ENCODE measurements at places on chromosomes 7 and 10.

GRCh38 chr7:149027611-149028345 lies 527 bp downstream of the PDIA4 start:
- DNase-seq = peak; percentile 11

DNA sequence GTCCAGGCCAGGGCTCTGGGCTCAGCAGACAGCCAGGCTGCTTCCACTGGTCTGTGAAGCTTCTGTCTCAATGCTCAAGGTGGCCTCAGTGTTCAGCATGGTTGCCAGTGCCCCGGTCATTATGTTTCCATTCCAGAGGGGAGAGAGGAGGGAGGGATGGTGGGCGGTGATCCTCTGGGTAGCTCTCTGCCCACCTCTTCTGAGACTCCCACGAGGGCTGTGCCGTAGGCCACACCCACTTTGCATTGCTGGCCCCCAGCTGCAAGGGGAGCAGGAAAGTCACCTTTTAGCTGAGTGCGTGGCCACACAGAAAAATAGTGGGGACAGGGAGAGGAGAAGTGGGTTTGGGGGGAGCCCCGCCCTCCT lies 42.5 kb downstream of the FOXK1 start:
- no peak for DNase-seq

- DNase-seq = no peak
Observed at GRCh38 chr7:151761231-151761630, 115.7 kb downstream of the PRKAG2 start.

DNA sequence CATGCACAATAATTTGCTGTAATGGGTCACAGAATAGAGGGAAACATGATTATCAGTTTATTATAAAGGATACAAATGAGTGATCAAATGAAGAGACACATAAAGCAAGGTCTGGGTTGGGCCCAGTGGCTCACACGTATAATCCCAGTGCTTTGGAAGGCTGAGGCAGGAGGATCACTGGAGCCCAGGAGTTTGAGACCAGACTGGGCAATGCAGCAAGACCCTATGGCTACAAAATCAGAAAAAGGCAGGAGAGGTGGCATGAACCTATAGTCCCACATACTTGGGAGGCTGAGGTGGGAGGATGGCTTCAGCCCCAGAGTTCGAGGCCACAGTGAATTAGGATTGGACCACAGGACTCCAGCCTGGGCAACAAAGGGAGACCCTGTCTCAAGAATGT lies 166.7 kb upstream of the YAE1 start:
- DNase-seq = no peak

DNA sequence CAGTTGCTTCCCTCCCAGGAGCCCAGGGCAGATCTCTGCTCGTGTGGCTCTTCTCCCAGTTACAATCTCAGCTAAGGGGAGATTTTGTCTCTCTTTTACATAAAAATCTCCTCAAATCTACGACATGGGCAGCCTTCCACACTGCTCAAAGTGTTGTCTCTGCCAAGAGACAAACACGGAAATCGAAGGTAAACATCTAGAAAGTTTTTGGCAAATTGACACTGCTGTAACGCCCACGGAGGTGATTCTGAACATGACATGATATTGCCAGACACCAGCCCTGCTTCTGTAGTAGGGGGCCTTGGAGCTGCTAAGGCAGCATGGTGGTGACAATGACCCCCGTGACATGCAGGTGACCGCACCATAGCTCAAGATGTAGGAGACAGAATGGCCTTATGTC lies 128.3 kb downstream of the CCDC3 start:
- DNase-seq = no peak

DNA sequence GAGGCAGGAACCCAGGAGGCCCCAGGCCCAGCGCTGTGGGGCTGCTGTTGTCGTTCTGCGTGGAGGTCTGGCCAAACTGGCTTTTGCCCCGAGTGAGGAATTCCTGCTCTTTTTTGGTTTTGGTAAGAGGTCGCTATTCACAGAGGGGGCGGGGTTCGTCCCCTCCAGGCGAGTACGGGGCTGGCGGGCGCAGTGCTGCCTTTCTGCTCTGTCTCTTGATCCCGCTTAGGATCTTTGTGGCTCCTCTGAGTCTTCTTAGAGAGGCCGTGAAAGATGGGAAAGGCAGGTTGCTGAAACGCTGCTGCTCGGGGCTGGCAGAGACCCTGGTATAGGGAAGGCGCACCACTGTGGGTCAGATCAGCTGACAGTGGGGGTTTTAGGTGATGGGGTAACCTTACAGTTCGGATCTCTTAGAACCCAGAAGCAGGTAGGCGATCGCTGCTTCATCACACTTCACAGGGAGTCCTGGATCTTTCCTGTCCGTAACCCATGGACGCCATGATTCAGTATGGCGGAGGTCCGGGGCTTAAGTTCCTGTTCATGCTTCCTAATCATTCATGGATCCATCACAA lies 136.7 kb downstream of the KIF20B start:
- no peak for DNase-seq

DNA sequence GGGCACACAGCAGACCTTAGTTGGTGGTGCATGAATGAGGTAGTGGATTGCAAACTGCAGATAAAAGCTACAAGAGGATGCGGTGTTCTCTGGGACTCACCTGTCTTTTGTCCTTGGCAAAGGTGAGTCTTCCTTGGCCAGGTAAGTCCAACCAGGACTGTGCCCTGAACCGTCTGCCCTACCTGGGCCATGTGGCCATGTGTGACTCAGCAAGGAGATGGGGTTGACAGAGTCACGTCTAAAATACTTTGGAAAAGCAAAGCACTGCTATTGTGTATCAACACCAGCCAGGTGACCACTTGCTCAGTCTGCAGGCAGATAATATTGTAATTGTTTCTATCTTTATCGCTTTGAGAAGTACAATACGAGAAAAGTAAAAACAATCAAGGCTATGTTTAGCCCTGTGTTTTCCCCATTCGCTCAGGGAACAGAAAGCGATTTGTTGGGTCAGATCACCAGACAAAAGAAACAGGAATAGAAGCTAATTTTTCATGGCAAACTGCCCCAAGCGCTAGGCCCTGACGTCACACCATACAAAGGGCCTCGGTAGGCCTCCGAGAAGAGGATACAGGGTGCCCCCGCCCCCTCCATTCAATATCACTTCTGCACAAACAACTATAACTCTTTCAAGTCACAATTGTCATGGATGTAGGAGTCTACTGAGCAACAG lies 57.3 kb downstream of the FAM53B start:
- DNase-seq = no peak

- no peak for DNase-seq
Observed at GRCh38 chr10:11866199-11866925, 43.2 kb downstream of the PROSER2 start.

- peak; percentile 23 for DNase-seq
Observed at GRCh38 chr7:66140924-66141323, 26.3 kb downstream of the CRCP start.

- DNase-seq = no peak
Observed at GRCh38 chr10:24009115-24009514, 199.8 kb upstream of the KIAA1217 start.

DNA sequence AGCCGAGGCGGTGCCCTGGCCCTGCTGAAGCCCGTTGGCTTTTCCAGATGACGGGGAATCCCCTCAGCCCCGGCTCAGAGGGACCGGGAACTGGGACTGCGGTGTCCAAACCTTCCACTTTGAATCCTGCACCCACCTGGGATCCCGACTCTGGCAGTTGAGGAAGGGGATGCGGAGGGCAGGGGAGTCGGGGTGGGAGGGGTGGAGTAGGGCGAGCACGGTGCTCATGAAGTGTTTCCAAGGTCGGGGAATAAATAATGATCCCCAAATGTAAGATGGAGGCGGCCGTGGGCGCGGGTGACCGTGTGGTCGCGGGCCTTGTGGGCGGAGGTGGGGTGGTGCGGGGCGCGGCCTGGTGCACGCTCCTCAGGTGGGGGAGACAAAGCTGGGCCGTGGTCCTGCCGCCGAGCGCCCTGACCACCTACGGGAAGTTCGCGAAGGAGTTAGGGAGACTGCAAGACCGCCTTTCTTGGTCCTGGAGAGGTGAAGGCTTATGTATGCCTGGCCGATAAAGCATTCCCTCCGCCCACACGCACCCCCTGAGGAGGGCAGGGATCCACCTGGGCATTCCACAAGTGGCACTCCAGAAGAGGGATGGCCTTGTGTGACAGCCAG lies 1.4 kb downstream of the MTURN start:
- DNase-seq = no peak

GRCh38 chr7:47688311-47689100 lies 106.6 kb upstream of the TNS3 start:
- no peak for DNase-seq

DNA sequence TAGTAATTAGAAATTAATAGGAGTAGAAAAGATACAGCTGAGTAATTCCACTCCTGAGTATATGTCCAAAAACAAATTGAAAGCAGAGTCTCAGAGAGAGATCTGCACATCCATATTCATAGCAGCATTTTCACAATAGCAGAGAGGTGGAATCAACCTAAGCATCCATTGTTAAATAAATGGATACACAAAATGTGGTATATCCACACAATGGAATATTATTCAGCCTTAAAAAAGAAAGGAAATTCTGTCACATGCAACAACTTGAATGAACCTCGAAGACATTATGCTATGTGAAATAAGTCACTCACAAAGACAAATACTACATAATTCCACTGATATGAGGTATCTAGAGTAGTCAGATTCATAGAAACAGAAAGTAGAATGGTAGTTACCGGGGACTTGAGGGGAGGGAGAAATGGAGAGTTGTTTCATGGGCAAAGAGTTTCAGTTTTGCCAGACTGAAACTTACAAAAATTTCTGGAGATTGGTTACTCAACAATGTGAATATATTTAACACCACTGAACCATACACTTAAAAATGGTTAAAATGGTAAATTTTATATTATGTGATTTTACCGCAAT lies 18.4 kb downstream of the VTI1A start:
- DNase-seq = no peak

GRCh38 chr10:123136806-123137642 lies 1.3 kb downstream of the HMX3 start:
- DNase-seq = no peak

DNA sequence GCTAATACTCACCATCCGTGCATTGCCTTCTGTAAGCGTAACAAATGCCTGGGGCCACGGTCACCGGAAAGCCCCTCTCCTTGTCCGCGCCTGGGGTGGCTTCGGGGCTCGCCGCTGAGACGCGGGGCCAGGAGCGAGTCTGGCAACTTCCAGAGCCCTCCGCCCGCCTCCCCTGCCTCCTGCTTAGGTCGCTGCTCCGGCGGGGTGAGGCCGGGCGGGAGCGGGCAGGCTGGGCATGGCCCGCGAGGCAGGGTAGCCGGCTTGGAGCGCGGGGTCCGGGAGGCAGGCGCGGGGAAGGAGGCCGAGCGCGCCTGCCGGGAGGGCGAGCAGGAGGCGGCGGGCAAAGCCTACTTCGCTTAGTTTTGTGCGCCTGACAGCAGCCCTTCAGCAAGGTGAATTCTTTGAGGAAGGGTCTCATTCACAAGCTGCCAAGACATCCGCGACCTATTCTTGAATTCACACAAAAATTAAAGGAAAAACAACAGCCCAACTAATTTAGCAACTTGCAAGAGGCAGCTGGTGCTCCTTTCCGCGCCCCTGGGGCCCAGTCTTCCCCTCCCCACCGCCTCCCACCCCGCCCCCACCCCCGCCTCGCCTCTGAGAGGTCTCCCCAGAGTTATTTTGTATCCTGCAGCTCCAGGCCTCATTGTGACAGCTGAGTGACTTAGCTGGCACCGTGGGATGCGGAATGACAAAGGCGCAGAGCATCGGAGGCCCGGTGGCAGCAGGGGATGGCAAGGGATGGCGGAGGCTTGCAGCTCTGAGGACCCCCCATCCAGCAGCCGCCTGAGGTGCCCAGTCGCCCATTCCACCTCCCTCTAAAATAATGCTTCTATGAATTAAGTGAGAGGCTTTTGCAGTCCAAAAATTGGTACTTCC lies 12.8 kb upstream of the KAT6B start:
- no peak for DNase-seq

DNA sequence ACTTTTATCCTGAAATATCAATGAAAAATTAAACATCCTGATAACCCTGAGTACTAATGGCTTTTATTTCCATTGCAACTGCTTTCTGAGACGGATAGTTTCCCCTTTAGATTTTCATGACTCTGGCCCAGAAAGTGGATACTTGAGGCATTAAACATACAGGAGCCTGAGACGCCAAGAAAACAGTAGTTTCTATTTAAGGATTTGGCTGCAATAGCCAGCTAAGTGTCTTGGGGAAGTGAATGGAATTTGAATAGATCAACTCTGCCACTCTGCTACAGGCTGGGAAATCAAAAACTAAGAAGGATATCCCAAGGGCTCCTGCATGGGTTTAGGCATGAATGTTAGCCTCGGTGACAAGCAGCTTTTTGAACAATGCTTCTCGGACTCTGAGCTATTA lies 24.7 kb upstream of the GPAM start:
- no peak for DNase-seq

DNA sequence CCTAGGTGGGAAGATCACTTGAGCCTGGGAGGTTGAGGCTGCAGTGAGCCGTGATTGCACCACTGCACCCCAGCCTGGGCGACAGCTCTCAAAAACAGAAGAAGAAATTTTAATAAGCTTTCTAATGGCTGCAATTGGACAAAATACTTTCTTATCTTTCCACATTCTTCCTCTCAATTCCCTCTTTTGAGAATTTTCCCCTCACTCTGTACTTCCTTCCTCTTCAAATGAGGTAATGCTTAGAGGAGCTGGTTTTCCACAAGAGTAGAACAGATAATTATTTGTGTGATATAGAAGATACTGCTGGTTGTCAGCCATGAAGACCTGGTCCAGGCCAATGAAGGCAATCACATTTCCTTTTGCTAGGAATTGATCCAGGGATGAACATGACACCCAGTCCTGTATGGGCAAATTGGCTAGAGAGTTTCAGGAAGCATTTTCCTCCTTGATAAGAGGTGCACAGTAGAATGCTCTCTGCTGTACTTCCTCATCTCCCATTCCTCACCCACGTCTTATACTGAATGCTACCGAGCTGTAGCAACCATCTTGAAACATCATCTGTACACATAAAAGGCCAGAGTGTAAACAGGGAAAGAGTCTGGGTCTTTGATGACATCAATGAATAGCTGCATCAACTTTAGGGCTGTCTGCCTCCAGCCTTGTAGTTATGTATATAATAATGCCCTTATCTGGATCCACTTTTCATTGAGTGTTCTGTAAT lies 103.9 kb downstream of the CDK6 start:
- no peak for DNase-seq

GRCh38 chr10:59654007-59654406 lies 55.6 kb downstream of the SLC16A9 start:
- DNase-seq = no peak

GRCh38 chr7:94183289-94183749 lies 179.2 kb upstream of the BET1 start:
- peak; percentile 100 for DNase-seq

- DNase-seq = no peak
Observed at GRCh38 chr7:4552985-4553384, 129.1 kb upstream of the FOXK1 start.

DNA sequence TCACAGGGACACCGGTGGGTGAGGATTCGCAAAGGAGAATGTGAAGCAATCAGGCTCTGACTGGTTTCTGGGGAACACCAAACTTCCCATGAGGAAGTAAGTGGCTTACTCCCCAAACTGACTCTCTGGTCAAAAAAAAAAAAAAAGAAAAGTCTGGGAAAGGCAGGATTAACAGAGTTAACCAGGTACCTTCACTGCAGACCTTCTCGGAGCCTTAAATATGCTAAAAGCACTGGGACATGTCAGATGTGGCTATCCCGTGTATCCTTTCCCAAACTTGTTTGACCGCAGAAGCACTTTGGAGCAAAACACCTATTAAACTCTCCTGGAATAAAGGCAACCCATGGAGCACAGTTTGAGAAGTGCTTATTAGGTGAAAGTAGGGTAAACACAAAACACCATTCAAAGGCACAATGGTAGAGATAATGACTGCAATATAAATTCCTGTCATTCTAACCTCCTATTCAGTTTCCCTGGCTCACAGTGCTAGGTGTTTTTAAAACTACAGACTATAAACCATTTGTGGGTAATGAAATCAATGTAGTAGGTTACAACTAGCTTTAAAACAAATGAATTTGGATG lies 44.1 kb upstream of the MXI1 start:
- no peak for DNase-seq
